Motor neuron (in vitro differentiated cells): ENCODE measurements at places on chromosomes 2 and 18. TPM values are rescaled to one million over a fixed set of nuclear protein-coding genes. Genes with fewer than 3 reads are reported as not detected.

DNA sequence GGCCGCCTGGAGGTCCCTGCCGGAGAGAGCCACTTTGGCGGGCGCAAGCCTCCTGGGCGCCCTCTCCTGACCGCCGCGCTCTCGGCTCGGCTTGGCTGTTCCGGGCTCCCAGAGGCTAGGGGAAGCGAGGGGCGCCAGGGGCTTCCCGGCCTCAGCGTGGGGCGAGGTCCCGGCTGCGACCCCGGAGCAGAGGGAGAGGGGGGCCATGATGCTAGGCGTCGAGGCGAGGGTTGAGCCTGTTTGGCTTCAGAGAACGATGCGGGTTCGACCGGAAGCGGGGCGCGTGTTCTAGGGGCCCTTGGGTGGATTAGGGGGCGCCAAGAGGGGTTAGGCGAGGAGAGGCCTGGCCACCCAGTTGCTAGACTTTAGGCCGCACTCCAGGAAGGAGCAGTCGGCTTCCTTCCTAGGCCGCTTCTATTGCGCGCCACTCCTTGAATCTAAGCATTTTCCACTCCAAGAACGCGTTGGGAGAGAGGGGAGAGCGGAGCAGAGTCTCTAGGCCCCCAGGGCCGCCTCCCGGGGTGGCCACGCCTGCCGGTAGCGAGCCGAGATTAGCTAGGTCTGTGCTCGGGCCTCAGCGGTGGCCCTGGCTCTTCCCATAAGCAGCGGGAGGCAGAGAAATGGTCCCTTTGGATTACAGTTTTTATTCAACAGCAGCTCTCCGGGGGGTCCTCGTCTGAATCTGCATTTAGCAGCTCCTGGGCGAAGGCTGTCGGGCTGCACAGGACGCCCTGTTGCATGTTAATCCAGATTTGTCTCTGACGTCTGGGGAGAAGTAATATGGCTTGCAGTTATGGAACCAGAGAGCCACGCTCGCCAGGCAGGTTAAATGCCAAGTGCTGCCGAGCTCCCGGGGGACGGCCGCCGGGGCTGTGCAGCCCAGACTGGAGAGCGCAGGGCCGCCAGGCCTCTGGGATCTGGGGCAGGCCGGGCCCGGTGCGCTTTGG lies 11.3 kb downstream of the MEIS1 start:
- peak; percentile 71 for ATAC-seq

DNA sequence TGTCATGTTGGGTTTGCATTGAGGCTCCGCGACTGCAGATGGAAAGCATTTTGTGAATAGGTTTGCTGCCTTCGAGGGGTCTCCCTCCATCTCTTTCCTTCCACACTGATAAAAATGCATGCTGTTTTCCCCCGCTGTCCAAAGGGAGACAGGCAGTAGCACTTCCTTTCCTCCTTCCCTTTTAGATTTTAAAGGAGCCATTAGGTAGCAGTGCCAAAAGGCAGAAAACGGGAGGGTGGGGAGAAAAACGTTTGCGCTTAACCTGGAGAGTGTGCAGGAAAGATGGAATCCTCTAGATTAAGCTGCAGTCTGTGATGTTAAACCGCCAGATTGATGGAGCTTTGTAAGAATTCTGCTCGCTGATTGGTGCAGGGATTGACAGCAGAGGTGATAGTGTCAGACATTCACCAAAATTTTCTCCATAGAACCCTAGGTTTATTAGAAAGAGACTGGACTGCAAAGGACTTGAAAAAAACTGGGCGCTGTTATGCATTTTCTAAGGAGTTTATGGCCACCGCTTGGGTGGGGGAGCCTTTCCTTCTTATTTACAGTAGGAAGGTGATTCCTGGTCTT lies 688 bp downstream of the MAPRE2 start:
- peak; percentile 2 for ATAC-seq

- no peak for ATAC-seq
Observed at GRCh38 chr2:202335791-202336467, 40.2 kb upstream of the BMPR2 start.

DNA sequence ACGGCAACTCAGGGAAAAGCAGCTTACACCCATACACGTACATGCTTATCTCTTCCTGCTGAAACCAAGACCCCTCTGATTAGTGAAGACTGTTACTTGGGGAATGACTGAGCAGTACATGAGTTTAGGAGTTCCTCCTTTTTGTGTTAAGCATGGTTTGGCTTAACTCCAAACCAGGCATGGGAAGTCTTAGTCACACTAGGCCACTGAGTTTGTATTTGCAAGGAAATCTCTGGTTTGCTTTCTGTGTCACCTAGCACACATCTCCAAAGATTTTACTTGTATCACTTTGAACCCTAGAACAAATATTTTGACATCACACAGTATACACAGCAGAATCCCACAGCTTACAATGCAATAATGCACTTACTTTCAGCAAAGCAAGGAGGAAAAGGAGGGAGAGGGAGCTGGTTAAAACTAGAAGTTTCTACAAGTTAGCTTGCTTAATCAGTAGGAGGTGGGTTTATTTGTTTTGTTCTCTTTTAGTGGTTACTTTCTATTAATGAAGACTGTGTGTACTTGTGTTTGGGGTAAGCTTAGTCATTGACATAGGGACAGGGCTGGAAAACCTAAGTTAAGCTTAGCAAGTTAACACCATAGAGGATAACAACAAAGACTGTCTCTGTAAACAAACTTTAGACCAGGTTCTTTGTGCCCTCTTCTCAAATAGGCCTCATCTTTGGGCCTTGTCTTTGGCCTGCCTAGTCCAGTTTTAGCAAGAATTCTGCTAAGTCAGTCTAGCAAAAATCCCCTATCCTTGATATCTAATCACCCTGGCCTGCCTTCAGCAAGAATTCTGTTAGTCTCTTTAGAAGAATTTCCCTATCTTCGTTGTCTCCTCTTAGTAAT lies 219.4 kb downstream of the MREG start:
- ATAC-seq: peak; percentile 73

GRCh38 chr18:2336690-2337392 lies 234.5 kb downstream of the METTL4 start:
- ATAC-seq: no peak

Gene SIX3
- 0.13 TPM in 1 of 2 replicates, not detected in the other for total RNA-seq

Gene GPR75
- 2.1 and 2.5 TPM in 2 replicates for total RNA-seq
